ENCODE measurements at places on chromosomes 2 and 18.
A peak's percentile ranks its signal among the peaks of the same experiment; 100 is the strongest.

GRCh38 chr2:85794491-85795121, 40.8 kb downstream of the ATOH8 start:
- DNase-seq: no peak

DNA sequence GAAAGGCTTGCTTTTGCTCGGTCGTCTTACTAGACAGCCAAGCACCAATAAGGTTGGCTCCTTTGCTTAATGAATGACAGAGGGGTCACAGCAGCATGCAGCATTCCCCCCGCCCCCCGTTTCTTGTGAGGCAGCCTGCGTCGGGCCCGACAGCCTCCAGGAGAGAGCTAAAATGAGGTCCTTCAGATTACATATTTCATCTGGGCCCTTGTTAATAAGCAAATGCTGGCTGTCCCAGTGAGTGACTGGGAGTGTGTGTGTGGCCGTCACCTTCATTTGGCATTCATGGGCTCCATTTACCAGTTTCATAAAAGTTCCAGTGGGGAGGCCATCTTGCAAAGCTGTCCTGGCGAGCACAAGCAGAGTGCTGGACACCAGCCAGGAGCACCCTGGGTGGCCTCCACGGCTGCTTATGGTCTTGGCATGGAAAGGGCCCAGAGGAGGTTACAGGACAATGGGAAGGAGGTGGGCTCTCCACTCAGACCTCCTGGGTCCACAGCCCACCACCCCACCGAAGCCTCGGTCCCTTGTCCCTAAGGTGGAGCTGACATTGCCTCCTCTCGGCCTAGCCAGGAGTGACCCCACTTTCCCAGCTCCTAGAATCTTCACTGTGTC, 37.2 kb downstream of the ODC1 start:
- DNase-seq: no peak

- DNase-seq: peak; percentile 63
Observed at GRCh38 chr2:177147093-177147694, 65.4 kb upstream of the HNRNPA3 start.

- no peak for DNase-seq
Observed at GRCh38 chr2:208265371-208265800, 669 bp upstream of the PIKFYVE start.

- no peak for DNase-seq
Observed at GRCh38 chr2:220221992-220222391, 594.6 kb downstream of the SLC4A3 start.

DNA sequence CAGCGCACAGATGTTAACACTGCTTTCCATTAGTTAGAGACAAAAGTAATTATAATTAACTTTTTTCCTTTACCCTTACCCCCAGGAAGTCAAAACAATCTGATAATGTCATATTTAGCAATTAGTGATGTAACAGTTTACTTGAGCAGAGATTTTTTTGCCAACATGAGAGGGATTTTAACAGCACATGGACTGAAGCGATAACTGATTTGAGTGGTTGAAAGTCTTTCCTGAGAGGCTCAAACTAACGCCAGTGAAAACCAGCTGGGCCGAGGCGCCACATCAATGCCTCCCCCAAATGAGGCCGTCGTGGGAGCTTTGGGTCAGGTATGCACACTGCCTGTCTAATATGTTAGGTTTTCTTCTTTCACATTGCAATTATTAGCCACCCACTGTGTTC, 469.9 kb upstream of the SMIM21 start:
- DNase-seq: no peak

DNA sequence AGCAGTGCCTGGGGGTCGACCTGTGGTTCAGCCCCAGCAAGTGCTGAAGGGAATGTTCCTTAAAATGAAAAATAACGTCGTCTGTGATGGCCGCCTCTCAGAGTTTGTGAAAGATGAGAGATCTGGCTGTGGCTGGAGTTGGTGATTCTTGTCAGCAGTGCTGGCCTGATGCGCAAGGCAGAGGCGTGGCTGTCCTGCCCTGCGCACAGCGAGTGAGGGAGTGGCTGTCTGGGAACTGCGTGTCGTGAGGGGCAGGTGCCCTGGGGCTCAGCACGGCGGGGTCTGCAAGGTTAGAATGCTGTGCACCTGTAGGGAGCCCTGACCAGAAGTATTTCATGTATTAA, 8.8 kb downstream of the NFATC1 start:
- no peak for DNase-seq

DNA sequence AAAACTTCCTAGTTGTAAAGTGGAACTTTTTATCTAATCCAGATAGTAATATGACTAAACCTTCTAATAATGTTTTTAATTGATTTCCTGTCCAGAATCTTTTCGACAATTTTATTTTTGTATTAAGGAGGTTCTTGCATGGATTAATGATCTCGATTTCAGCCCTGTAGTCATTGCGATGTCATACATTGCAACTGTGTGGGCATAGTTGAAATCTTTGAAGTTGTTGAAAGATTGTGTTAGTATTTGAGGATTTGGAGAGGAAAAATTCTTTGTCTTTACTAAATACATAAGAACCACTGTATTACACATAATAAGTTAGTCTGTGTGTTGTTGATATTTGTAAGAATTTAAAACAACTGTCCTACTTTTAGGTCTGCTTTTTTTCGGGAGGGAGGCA, 31.1 kb downstream of the ACSL3 start:
- no peak for DNase-seq

GRCh38 chr18:67241299-67241698, 275.2 kb downstream of the DSEL start:
- DNase-seq: no peak

DNA sequence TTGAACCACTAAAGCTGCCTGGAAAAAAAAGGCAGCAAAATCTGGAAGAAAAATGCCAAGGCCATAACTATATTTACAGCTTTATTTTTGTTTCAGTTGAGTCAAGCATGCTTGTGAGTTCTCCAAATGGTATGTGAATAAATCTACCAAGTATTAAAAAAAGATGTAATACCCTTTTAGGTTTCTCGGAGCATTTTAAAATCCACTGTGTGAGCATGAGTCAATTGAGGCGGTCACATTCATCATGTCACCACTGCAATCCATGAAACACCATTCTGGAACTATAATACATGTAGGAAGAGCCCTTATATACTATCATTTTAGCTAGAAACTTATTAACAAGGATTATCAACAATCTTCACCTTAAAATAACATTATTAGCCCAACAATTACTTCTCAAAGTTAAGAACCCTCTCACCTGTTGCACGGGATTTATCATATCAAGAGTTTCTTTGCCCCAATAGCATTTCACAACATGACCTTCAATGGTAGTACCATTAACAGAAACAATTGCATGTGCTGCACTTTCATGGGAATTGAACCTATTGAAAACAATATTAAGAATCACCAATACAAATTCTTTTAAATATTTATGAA, 24.2 kb upstream of the C2orf42 start:
- no peak for DNase-seq

DNA sequence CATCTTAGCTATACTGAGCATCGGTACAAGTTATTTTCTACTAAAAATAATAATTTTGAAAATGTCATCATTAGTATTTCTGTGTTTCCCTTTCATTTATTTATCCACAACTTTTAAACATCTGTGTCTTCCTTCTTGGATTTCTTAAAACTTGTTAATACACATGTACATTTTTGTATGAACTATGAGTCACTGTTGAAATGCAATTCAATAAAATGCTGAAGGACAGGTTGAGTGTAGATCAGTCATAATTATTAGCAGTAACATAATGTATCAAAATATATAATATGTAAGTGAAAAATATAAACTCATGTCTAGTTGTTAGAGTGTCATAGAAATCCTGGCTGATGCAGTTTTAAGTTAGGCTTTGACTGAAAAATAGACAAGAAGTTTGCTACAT, 115.9 kb downstream of the MEIS1 start:
- no peak for DNase-seq

DNA sequence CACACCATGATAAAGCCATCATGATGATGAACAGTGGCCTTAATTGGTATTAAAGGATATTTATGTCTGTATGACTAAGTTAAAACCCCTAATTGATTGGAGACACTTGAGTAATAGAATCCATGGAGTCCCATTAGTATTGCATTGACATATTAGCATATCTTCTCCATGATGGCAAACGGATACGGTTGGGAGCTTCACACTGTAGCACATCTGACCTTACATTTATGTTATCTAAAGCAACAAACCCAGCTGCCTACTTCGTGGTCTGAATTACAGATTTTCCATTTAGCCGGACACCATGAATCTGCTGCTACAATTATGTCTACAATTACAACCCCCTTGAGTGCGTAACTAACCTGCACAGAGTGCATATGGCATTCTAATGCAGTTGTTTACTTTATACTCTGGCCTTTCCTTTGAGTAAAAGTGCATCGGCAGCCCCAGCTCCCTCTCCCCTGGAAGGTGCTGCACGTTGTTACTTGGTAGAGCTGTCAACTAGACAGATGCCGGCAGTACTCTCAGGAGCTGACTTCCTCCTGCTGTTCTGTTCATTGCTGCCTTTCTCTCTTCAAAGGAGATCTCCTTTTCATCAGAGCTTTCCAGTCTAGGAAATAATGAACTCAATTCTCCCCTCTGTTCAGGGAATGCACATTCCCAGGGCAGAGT, 92.1 kb downstream of the LRRC30 start:
- no peak for DNase-seq

All from KBM-7 (cell line).